ENCODE measurements at places on chromosomes 1 and 21.

- no peak for DNase-seq
Observed at GRCh38 chr1:205568135-205568468, 63.6 kb downstream of the CDK18 start.

DNA sequence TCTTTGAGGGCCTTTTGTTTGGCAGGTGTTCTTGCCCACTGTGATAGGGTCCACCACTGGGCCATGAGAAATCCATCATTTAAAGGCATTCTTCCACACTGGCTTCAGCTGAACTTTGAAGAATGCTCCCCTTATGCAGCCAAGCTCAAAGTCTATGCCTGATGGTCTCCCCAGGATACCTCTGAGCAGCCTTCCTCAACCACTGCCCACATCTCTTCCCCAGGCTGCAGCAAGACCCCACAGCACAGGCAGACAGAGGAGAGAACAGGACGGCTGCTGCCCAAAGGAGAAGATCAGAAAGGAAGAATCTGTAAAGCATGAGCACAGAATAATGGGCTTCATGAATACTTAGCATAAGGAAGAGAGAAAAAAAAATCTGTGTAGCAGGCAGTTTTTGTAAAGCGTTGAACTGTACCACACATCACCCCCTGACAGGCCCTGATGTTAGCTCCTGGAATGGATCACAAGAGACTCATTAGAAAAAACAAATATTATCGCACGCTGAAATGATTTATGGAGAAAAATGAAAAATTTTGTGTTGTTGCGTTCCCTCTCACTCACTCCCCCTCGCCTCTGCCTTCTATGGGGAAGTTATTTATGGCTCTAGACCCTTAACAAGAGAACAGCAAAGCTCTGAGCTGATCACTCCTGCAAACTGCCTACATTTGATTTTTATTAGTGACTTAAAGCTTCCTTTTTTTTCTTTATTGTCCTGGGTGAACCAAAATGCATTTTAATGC, 134.1 kb downstream of the TMEM53 start:
- DNase-seq = no peak

GRCh38 chr21:14672466-14672865, 126.4 kb upstream of the SAMSN1 start:
- no peak for DNase-seq

DNA sequence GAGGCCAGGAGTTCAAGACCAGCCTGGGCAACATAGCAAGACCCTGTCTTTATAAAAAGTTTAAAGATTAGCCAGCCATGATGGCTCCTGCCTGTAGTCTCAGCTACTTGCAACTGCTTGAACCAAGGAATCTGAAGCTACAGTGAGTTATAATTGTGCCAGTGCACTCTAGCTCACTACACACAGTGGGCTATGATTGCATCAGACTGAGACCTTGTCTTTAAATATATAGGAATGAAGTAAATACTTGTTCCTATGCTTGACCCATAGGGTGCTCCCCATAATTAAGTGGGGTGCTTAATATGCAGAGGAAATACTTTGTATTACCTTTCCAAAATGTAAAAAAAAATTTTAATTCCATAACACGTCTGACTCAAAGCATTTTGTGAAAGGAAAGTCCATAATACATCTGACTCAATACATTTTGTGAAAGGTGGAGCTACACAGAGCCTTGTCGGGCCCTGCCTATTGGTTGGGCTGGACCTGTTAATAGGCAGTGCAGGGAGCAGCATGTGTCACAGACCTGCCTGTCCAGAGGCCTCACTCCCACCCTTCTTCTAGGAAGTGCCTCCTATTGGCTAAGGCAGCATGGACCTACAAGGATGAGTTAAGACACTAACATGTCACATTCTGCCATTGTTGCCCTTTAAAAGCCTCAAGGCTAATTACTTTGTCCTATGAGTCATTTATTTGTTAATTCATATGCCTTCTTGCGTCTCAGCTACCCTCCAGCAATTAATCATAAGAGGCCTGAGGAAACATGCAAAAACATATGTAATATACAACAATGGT, 33.6 kb downstream of the CD58 start:
- no peak for DNase-seq

DNA sequence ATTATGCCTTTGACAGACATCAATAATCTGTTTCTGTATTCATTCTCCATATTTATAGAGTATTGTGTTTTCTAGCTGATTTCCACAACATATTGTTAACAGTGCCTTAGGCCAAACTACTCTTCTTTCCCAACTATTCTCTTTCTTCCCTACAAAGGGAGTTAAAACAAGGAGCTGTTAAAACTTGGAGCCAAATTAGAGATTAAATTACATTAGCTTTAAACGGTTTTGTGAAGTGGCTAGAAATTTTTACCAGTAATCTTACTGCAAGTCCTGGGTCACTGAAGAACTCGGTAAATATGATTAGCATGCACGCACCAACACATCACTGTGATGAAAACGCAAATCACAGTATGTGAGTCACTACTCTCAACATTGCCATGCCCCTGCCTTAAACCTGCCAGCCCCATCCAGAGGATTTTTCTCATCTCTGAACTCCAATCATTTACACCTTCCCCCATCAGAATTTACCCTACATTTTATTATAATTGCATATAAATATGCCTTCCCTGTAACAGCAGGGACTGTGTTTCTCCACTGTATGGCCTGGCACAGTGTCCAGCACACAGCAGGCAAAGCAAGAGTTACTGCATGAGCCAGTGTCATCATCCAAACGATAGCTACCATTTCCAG, 1.5 kb upstream of the PRDX6 start:
- no peak for DNase-seq

- DNase-seq = no peak
Observed at GRCh38 chr1:212814537-212815334, 23.0 kb downstream of the TATDN3 start.

DNA sequence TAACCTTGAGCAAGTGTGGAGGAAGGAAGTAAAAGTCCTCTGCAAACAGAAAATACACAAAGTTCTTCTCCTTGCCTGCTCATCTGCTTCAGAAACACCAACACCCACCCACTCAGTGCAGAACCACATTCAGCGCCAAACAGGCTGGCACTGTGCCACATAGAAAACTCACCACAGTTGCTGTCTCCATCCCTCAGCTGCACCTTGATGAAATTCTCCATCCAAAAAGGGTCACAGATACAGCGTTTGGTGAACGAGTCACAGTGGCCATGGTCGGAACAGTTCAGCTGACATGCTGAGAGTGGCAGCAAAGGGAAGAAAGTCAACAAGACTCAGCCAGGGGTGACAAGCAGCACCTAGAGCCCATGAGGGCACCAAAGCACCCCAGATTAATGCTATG, 114.5 kb downstream of the KIAA0319L start:
- no peak for DNase-seq

GRCh38 chr1:119981986-119982815, 85.9 kb upstream of the ADAM30 start:
- no peak for DNase-seq

DNA sequence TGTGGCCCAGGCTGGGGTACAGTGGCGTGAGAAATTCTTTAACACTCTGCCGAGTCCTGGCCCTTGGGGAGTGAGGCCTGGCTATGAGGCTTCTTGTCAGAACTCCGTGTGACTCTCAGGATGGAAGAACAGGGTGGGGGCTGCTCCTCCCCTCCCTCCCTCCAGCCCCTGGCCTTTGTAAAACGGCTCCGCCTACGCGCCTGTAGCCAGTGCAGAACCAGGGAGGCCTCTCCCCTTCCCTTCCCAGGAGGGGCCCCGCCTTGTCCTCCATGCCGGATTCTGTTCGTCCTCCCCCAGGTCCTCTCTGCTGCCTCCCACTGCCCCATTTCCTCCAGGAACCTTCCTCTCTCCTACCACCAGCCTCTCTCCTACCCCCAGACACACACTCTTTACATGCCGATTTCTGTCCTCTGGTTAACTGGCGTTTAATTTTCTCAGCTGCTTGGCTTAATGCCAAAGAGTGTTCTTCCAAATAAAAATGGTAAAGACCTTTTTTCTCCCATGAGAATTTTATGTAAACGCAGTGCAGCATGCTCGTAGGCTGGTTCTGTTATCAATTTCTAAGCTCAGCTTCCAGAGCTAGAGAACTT, 21.0 kb downstream of the PDE9A start:
- DNase-seq = no peak

DNA sequence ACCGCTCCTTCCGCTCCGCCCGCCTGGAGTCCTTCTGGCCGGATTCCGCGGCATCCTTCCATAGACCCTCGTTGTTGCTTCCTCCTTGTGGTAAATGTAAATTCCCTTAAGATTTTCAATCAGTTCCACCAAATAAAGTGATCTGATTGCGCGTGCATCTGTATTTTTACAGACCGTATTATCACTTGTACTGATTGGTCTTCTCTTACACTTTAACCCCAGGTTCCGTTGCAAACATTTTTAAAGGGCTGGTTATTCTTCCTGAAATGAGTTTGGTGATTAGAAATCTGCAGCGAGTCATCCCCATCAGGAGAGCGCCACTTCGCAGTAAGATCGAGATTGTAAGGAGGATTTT, 483 bp downstream of the YBEY start:
- DNase-seq = no peak

GRCh38 chr1:14909920-14910460, 243.6 kb upstream of the TMEM51 start:
- no peak for DNase-seq

- DNase-seq = no peak
Observed at GRCh38 chr1:118841521-118841920, 146.6 kb downstream of the TBX15 start.

DNA sequence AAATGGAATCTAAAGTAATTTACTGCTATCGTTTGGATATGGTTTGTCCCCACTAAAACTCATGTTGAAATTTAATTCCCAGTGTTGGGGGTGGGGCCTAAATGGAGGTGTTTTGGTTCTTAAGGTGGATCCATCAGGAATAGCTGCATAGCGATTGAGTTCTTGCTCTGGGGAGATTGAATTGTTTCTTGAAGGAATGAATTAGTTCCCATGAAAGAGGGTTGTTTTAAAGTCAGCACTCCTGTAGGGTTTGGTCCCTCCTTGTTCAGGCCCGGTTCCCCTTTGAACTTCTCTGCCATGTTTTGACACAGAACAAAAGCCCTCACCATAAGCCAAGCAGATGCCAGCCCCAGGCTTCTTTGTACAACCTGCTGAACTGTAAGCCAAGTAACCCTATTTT, 170.9 kb downstream of the COL11A1 start:
- no peak for DNase-seq

GRCh38 chr1:231557411-231557810, 28.9 kb downstream of the TSNAX start:
- DNase-seq = no peak

GRCh38 chr21:38773099-38774061, 32.3 kb upstream of the ETS2 start:
- DNase-seq = no peak

DNA sequence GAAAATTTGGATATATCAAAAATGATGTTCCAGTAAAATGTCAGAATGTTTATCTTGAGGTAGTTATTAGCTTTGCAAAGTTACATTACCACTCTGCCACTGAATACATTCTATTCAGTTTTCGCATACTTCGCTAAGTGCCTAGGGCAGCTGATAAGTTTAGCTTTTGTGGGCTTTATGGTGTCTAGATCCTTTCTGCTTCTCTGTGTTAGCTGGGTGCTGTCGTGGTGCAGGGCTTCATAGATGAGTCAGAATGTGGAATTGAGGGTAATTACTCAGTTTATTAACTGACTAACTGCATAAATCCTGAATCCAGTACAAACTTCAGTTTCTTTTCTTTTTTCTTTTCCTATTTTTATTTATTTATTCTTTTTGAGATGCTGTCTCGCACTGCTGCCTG, 21.5 kb downstream of the NCAM2 start:
- DNase-seq = no peak

DNA sequence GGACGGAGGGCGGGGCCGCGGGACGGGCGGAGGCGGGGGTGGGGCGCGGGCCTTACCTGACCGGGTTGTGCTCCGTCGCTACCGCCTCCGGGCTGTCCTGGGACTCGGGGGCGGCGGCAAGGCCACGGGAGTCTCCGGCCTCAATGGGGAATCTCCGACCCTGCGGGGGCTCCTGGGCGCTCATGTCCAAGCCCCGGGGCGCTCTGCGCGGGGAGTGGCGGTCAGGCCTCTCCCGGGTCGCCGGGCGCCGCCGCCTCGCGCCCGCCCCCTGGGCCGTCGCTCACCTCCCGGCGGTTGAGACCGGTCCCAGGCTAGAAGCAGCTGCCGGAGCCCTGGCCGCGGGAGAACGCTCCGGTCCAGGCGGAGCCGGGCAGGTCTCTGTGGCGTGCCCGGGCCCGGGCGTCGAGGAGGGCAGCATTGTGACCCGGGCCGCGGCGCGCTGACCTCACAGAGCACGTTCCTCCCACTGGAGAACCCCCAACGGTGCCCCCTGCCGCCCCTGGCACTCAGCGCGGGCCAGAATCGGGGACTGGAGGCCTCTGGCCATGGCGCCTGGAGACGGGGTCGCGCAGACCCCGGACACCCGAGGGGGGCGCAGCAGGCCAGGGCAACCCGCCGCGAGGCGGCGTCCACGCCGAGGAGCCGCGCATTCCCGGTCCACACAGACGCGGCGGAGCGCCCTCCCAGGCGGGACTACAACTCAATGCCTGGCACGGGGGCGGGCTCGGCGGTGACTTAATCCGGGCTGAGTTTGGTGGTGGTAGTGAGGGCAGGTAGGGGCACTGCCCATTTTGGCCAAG, 411 bp downstream of the FAM229A start:
- DNase-seq = peak; percentile 43

- no peak for DNase-seq
Observed at GRCh38 chr1:229991104-229991513, 75.9 kb upstream of the GALNT2 start.

DNA sequence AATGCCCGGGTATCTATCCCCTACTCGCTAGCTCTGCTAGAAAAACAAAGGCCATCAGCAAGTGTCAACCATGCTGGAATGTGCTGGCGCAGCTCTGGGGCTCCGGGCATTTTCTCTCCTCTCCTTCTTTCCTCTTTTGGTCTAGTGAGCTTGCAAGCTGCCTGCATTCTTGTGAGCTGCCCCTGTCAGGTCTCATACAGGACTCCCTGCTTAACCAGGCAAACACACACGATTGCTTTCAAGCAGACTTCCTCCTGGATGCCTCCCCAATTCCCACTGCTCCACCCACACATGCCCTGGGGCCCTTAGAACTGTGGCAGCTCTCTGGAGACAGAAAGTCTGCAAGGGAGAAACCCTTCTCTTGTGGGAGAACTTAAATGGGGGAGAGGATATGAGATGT, 35.7 kb upstream of the SUCO start:
- DNase-seq = no peak

GRCh38 chr1:170162459-170163246, 16.9 kb downstream of the NTMT2 start:
- no peak for DNase-seq

DNA sequence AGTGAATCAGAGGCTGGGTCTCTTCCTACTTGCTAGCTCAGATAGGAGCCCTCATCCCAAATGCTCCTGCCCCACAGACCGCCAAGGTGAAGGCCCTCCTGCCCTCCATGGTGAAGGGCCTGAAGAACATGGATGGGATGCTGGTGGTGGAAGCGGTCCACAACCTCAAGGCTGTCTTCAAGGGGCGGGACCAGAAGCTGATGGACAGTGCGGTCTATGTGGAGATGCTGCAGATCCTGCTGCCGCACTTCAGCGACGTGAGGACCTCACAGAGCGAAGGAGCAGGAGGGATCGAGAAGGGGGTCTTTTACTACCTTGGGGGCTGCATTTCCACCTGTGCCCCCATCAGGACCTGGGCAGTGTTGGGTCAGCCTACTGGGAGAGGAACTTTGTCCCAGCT, 14.6 kb upstream of the TTC4 start:
- no peak for DNase-seq

- DNase-seq = no peak
Observed at GRCh38 chr1:8429549-8430110, 111.7 kb downstream of the SLC45A1 start.

GRCh38 chr1:223129229-223129901, 13.7 kb downstream of the TLR5 start:
- peak; percentile 70 for DNase-seq

GRCh38 chr21:28871388-28872010, 121.2 kb downstream of the LTN1 start:
- no peak for DNase-seq

Measured in GM10248 (cell line).